Sciatic nerve (tissue), 2 donors: ENCODE measurements at places on chromosomes 6 and 20.

GRCh38 chr20:57837208-57838035, 127.6 kb upstream of the PMEPA1 start:
- DNase-seq: no peak

- DNase-seq: no peak
Observed at GRCh38 chr6:113511100-113511499, 346.0 kb upstream of the MARCKS start.

DNA sequence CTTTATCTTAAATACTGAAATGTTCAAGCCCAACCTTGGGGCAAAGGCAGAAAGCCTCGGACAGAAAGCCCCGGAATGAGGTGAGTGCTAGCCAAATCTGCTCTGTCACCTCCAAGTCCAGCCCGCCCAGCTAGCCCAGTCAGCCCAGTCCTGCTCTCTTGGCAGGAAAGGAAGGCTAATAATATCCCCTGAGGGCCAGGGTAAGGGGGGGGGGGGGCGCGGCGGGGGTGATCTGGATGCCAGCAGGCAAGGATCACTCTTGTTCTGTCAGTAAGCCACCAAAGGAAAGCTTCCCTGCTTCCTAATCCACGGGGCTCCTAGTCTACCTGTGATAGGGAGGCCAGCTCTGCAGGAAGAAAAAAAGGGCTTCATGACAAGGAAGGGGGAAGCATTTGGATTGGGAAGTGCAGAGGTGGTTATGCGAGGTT, 1.1 kb downstream of the NDRG3 start:
- DNase-seq: no peak

GRCh38 chr6:68758559-68758958, 123.5 kb downstream of the ADGRB3 start:
- DNase-seq: no peak

- no peak for DNase-seq
Observed at GRCh38 chr6:137701942-137702341, 165.1 kb upstream of the TNFAIP3 start.

DNA sequence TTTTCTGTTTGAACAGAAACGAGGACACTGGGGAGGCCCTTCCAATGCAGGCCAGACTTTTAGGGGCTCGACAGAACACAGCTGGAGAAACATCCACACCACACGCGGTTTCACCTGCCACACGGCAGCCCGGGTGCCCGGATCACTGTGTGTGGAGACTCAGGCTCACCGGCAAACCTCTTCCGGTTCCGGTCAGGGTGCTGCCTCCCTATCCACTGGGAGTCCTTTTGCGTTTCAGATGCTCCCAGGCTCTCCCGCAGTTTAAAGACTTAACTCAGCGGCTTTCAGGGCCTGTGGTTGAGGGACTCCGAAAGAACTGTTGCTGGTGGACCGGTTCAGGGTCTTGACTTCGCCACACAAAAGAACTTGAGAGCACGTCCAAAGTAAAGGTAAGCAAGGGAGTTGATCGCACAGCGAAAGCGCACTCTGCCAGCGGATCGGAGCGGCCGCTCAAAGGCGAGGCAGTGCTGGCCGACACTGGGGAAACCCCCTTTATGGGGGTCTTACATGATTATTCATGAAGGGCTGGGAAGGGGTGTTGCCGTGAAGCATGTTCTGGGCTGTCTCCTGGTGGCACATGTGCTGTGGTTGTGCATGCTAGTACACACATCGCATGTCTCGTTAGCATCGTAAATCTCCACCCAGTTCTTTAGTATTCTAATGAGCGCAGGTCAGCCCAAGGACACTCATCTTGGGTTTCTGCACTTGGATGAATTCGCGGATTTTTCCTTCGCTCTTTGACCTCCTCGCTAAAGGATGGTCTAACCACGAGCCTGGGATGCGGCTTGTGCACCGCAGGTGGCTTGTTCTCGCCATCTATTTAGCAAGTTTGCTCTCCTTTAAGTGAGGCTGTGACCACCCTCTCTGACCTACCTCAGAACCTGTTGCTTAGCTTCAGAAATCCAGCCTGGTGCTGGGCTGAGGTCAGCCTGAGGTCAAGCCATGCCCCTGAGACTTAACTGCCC, 180.3 kb downstream of the CDH26 start:
- DNase-seq: peak; percentile 77
